Colonic mucosa (tissue), 4 donors: ENCODE measurements at places on chromosomes 5 and 9. TPM values are rescaled to one million over a fixed set of nuclear protein-coding genes. Genes with fewer than 3 reads are reported as not detected.

IL3 gene
- not detected for total RNA-seq

ITGA1 gene
- total RNA-seq: 19.2 TPM

TNC gene
- total RNA-seq: 65.6 TPM

ACTBL2 gene
- not detected for total RNA-seq

BTNL8 gene
- 51.6 TPM for total RNA-seq

PCDHGC3 gene
- 13.1 TPM for total RNA-seq

TYRP1 gene
- 0.30 TPM for total RNA-seq

PRRX2 gene
- total RNA-seq: 0.85 TPM

GPR150 gene
- 0.52 TPM for total RNA-seq

SV2C gene
- 0.20 TPM for total RNA-seq

TGFBI gene
- 63.3 TPM for total RNA-seq

SCGB3A2 gene
- total RNA-seq: 0.67 TPM

PCDHGB1 gene
- 0.15 TPM for total RNA-seq

PCDHA12 gene
- total RNA-seq: not detected

FBXO38 gene
- 38.2 TPM for total RNA-seq

PCDHGB4 gene
- total RNA-seq: 0.96 TPM

CEL gene
- 0.61 TPM for total RNA-seq

NIPAL4 gene
- not detected for total RNA-seq

ZNF454 gene
- total RNA-seq: 1.4 TPM

SAP30L gene
- 47.0 TPM for total RNA-seq

AMBP gene
- total RNA-seq: 5.7 TPM

WNT8A gene
- not detected for total RNA-seq

SPATA9 gene
- 0.40 TPM for total RNA-seq

EFNA5 gene
- total RNA-seq: 11.1 TPM

PCDHGA12 gene
- 1.0 TPM for total RNA-seq

SLC35D2 gene
- 95.0 TPM for total RNA-seq

C9 gene
- total RNA-seq: not detected

HMMR gene
- total RNA-seq: 10.6 TPM

RAB3C gene
- total RNA-seq: 1.1 TPM

FYB1 gene
- 8.6 TPM for total RNA-seq

PCDHGA6 gene
- 1.5 TPM for total RNA-seq

PCDH1 gene
- total RNA-seq: 105 TPM

FAM221B gene
- 0.05 TPM for total RNA-seq

SLC6A3 gene
- not detected for total RNA-seq

ROR2 gene
- total RNA-seq: 9.1 TPM

LVRN gene
- total RNA-seq: 0.10 TPM

ECM2 gene
- total RNA-seq: 3.8 TPM

EGFLAM gene
- 2.0 TPM for total RNA-seq

DDX4 gene
- total RNA-seq: not detected

FREM1 gene
- total RNA-seq: 1.5 TPM

PRR7 gene
- total RNA-seq: 5.0 TPM

SLCO4C1 gene
- 2.9 TPM for total RNA-seq

BHMT2 gene
- total RNA-seq: 0.90 TPM

ARRDC1 gene
- 69.1 TPM for total RNA-seq

QRFP gene
- 0.77 TPM for total RNA-seq

GRM6 gene
- not detected for total RNA-seq

MTRR gene
- 29.8 TPM for total RNA-seq

FOXD4L4 gene
- 0.30 TPM for total RNA-seq

OR1J2 gene
- total RNA-seq: not detected

SARDH gene
- 0.66 TPM for total RNA-seq

NR4A3 gene
- 3.9 TPM for total RNA-seq

MARCHF3 gene
- 32.5 TPM for total RNA-seq

PCDHA1 gene
- not detected for total RNA-seq

LAMC3 gene
- 0.67 TPM for total RNA-seq

NEURL1B gene
- 99.9 TPM for total RNA-seq

HAVCR2 gene
- total RNA-seq: 1.3 TPM

PFN3 gene
- total RNA-seq: not detected
